Hippocampal formation (tissue), 2 donors: ENCODE measurements at places on chromosomes 5 and 9.

DNA sequence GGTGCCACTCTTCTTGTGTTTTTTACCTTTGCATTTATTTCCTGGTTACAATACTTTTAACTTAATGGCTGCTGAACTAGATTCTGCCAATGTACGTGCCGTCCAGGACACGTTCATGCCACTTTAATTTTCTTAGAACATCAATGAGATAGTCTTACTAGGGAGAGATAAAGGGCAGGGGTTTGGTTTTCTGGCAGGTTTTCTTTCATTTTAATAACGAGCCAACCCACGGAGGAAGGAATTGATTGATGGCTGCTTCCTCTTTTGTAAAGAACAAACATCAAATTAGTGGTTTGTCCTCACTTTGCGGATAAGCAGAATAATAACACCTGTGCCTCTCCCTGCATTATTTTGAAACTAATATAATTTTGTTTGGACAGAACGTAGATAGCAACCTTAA is 135.7 kb downstream of the DOCK8 start:
- DNase-seq, result no peak

- no peak for DNase-seq
Measured at GRCh38 chr5:154849791-154850201, 607 bp downstream of the FAXDC2 start.

GRCh38 chr5:82674671-82675070 is 396.5 kb upstream of the RPS23 start:
- no peak for DNase-seq

GRCh38 chr5:172048539-172049101 is 42.2 kb upstream of the FBXW11 start:
- DNase-seq, result no peak

GRCh38 chr9:89885156-89885555 is 280.3 kb downstream of the GADD45G start:
- DNase-seq, result no peak

DNA sequence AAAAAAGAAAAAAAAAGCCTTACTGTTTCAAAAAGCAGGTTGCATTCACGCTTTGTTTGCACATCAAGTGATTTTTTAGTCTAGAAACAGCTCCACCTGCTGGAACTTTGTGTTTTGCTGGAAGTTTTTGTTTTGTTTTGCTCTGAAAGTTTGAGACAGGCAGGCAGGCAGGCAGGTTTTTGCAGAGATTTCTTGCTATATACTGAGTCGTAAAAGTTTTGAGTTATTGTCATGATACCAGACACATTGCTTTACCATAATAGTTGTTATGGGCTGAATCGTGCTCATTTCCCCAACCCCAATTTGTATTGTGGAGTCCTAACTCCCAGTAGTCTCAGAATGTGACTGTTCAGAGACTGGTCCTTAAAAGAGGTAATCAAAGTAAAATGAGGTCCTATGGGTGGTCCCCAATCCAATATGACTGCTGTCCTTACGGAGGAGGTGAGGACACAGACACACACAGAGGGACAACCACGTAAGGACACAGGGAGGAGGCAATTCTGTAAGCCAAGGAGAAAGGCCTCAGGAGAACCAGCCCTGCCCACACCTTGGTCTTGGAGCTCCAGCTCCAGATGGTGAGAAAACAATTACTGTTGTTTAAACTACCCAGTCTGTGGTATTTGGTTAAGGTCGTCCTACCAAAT is 20.9 kb downstream of the OR2Y1 start:
- peak; percentile 2 for DNase-seq

DNA sequence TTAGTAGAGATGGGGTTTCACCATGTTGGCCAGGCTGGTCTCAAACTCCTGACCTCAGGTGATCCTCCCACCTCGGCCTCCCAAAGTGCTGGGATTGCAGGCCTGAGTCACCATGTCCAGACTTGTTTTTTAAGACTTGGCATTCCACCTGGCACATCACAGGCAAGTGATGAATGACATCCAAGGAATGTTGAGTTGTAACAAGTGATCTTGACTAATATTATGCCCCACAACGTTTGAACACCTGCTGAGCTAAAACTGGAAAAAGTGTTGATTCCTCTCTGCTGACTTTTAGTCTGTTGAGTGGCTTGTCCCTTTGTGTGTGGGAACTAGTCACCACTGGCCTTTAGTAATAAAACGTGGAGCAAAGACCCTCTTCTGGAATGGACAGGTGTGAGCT is 54.6 kb downstream of the SUB1 start:
- DNase-seq, result no peak

GRCh38 chr9:112063586-112063985 is 111.5 kb downstream of the SUSD1 start:
- DNase-seq, result no peak

- no peak for DNase-seq
Measured at GRCh38 chr9:71692337-71692736, 76.0 kb downstream of the CEMIP2 start.

DNA sequence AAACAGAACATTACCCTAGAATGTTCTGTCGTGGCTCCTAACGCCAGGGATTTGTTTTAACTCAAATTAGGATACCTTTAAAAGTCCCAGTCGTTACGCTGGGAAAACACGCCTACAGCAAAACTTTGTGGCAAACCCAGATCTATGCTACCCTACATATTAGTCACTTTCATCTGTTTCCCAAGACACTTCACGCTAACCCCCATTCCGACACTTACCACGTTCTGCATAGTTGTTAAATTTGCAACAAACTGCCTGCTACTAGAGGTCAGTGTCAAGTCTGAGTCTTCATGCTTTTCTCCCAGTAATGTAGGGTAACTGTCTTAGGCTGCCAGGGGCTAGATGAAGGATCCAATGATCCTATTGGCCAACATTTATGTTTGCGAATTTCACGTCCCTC is 140.3 kb downstream of the RASEF start:
- no peak for DNase-seq

DNA sequence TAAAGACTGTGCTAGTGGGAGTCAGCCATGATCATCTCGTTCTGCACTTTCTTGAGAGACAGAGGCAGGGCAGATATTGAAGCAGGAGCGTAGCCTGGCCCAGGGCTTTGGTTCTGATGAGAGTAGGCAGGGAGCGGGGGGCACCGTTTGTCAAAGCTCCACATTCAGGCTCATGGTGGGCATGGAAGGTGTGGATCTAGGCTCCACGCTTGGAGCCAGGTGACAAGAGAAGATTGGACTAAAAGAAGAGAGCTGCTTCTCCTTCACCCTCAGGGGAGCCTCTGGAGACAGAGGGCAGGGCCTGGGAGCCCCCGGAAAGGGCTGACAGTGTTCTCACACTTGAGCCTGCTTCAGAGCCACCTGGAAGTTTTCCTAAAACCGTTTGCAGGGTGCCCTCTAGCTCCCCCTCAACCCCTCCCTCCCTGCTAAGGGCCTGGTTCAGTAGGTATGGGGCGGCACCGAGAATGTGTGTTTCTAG is 24.7 kb upstream of the FCN2 start:
- no peak for DNase-seq

DNA sequence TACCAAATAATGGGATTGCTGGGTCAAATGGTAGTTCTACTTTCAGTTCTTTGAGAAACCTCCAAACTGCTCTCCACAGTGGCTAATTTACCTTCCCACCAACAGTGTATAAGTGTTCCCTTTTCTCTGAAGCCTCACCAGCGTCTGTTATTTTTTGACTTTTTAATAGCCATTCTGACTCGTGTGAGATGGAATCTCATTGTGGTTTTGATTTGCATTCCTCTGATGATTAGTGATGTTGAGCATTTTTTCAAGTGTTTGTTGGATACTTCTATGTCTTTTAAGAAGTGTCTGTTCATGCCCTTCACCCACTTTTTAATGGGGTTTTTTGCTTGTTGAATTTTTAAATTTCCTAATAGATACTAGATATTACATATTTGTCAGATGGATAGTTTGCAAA is 28.4 kb upstream of the SUSD1 start:
- no peak for DNase-seq

DNA sequence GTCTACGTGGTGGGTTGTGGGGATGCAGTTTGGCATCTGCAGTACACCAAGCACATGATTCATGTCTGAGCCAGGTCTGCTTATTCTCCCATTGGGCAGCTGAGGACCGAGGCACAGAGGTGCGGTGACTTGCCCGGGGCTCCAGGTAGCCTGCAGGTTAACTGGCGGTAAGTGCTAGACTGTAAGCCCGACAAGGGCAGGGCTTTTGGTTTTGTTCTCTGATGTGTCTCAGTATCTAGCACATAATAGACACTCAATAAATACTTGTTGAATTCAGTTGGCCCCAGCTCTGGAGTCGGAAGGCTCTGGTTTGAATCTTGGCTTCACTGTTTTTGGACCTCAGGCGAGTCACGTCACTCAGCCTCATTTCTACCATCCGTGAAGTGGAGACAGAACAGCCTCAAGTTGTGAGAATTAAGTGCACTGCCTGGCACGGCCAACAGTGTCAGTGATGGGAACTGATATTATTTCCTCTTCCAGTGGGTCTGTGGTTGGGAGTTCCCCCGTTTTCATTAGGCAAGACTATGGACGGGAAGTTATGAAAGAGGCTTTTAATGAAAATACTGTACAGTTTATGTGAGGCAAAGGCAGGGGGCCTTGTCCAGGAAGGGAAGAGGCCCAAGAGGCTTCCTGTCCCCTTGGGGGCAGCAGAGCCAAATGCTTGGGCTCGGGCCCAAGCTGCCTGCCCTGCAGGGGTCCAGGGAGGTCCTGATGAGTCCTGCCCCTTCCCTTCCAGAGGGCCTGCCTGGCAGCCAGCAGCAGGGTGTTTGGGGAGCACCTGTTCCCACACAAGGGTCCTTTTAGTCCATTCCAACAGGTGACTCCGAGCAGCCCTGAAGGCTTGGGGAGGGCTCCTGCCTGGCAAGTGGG is 3.3 kb downstream of the PRELID1 start:
- no peak for DNase-seq

DNA sequence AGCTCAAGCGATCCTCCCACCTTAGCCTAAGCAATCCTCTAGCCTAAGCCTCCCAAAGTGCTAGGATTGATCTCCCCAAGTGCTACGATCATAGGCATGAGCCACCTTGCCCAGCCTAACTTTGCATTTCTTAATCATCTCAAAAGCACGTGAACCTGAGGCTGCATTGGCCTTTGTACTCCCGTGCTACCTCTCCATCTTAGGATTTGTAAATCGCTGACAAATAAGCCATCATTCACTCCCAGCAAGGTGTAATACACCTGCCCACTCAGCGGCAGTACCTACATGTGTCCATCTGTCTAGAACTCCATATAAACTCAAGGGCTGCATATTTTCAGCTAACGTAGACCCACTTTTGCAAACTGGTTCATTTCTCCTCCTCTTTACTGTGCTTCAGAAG is 2.8 kb downstream of the ANKH start:
- no peak for DNase-seq

DNA sequence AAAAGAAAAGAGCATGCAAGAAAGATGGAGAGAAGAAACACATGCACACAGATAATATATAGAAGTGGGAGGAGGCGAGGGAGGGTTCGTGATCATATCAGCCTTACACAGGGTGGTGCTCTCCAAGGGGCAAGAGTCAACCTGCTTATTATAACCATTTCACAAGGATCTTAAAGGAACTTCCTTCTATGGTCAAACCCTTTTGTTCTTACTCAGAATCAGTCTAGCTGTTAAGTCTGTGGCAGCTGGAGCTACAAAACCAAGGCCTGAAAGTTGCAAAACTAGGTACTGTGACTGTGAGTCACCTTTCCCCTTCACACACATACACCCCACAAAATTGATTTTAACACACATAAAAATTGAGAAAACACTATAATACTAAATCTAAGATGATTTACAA is 18.5 kb upstream of the ERMP1 start:
- no peak for DNase-seq

DNA sequence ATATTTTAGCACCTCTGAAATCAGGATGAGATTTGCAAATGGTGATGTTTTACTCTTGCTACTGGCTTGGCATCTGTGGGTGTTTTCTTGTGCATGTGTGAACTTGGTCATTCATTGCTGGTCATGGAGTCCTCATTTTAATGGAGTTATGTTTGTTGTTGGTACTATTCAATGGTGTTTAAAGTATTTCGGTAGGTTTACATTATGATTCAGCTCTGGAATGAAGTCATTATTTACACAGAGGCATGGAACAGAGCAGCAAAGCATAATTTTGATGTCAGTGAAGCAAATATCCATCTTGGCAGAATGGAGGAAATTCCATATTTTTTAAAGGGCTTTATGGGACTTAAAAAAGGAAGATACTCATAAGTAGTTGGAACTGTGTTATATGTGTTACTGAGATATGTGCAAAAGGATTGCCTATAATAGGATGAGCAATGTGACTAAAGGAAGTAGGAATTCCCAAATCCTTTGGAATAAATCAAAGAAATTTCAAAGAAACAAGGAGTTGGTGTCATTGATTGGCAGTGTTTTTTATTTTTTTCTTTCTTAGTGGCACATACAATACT is 147.4 kb downstream of the ACTBL2 start:
- DNase-seq, result no peak

DNA sequence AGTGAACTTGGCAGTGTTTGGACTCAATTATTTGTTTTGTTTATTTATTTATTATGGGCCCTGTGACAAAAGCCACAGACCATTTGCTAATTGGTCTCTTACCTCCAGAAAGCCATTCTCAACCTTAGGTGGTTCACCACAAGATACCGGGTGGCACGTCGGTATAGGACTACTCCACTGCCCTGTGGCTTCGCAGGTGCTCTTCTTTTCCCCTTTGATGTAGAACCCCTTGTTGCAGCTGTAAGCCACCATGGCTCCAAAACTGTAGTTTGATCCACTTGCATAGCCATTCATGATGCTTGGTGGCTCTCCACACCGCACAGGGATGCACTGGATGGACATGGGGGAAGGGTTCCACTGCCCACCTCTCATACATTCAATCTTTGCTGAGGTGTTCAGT is 73.3 kb upstream of the TXNDC8 start:
- DNase-seq, result no peak

DNA sequence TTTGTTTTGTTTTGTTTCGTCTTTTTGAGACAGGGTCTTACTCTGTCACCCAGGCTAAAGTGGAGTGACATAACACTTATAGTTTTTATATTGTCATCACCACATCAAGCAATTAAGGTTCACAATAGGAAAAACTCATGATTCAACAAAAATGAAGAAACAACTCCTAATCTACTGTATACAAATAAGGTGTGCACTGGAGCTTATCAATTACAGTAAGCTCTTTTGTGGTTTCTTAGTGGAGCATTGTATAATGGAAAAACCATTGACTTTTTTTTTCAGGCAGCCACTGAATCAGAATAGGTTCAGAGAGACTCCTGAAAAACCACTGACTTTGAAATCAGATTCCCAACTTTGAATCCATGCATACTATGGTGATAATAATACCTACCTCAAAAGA is 10.8 kb upstream of the PLIN2 start:
- DNase-seq, result no peak

DNA sequence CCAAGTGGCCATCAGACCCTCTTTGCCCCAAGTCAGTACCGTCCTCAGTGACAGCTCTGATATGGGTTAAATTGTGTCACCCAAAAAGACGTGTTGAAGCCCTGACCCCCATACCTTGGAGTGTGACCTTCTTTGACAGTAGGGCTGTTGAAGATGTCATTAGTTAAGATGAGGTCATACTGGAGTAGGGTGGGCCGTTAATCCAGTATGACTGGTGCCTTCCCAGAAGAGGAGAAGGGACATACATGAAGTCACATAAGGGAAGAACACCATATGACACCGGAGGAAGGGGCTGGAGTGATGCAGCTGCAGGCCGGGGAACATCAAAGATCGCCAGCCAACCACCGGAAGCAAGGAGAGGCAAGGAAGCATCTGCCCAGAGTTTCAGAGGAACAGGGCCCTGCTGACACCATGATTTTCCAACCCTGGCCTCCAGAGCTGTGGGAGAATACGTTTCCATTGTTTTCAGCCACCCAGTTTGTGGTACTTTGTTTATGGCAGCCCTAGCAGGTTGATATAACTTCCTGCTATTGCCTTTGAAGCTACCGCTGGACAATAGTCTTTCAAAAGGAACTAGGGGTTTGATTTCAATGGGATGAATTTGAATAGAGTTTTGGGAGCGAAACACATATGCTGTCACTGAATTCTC is 36.4 kb upstream of the CPEB4 start:
- no peak for DNase-seq

- no peak for DNase-seq
Measured at GRCh38 chr5:66713998-66714397, 117.8 kb downstream of the MAST4 start.
